Stimulated activated CD8-positive, alpha-beta memory T cell treated with anti-CD3 and anti-CD28 coated beads, Interleukin-4, amount 100 ng/mL, for 4 hours (primary cell): ENCODE measurements at places on chromosomes 4 and X.
A peak's percentile ranks its signal among the peaks of the same experiment; 100 is the strongest.

- DNase-seq: no peak
Observed at GRCh38 chrX:2549876-2550275, 49.1 kb upstream of the DHRSX start.

GRCh38 chr4:81164623-81165416 is 50.2 kb downstream of the PRKG2 start:
- no peak for DNase-seq

DNA sequence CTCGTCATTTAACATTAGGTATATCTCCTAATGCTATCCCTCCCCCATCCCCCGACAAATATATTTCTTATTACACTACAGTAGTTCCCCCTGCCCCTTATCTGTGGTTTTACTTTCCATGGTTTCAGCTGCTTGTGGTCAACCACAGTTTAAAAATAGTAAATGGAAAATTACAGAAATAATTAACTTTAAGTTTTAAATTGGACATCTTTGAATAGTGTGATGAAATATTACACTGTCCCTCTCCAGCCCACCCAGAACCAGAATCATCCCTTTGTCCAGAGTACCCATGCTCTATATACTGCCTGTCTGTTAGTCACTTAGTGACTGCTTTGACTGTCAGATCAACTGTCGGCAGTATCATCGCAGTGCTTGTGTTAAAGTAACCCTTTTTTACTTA is 47.4 kb upstream of the VEGFC start:
- DNase-seq: no peak

DNA sequence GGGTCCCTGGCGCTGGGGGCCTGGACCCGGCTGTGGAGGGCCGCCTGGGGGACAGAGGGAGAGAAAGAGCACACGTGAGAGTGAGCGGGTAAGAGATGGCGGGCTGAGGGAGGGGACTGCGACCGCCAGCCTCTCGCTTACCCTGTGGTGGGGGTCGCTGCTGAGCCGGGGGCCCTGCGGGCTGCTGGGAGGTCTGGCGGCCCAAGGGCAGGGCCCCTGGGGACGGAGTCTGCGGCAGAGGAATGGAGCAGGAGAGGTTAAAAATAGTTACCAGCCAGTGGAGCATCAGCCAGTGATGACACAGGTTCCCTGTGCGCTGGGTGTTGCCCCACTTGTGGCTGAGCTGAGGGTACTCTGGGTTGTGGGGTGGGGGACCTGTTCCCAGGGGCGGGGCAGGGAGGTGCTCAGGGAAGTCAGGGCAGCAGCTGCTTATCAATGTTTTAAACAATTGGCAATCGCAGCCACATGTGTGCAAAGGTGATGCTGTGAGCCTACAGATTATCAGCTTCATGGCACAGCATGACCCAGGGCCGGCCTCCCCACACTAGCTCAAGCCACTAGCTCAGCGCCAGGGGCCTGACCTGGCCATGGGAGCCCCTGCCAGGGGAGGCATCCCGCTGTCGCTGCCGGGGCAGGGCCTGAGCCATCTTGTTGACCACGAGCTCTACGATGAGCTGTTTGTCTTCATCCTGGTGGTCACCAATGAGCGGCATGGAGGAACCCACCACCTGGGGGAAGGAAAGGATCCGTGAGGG is 7.5 kb upstream of the TIMP1 start:
- no peak for DNase-seq

- no peak for DNase-seq
Observed at GRCh38 chr4:7414736-7415510, 19.8 kb downstream of the PSAPL1 start.

DNA sequence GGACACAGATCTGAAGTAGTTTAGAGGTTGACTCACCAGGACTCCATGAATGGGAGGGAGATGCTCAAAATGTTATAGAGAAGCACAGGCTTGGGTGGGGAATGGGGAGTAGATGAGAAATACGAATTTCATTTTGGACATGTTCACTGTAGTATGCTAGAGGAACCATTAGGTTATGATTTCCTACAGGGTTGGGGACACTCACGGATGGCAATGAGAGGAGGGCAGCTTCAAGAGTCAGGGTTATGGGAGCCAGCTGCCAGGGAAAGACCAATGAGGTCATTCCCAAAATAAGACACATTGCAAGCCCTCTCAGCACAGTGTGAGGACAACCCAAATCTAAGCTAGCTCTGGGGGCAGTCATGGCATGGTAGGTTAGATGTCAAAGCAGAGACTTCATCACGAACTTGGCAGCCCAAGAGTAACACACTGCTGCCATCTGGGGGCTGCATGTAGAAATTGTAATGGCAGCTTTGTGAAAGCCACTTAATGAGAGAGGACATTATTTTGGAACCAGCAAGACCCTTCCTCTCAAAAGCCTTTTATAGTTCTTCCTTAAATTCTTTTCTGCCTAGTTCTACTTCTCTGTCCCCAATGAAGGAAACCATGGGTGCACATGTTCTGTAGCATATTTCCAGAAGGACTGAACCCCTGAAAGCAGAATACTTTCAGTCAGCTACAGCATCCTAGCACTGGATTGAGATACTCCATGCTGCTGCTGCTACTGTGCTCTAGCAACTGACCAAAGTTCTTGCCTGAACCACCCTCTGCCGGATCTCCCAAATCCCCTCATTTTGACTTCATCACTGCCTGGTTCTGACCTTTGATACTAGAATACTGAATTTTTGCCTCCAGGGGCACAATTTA is 16.2 kb upstream of the ZCCHC12 start:
- no peak for DNase-seq

- no peak for DNase-seq
Observed at GRCh38 chr4:124997124-124997523, 284.6 kb upstream of the ANKRD50 start.

- DNase-seq: no peak
Observed at GRCh38 chr4:5869966-5870619, 22.8 kb downstream of the CRMP1 start.

GRCh38 chr4:184653650-184654049 is 4.1 kb downstream of the PRIMPOL start:
- no peak for DNase-seq

DNA sequence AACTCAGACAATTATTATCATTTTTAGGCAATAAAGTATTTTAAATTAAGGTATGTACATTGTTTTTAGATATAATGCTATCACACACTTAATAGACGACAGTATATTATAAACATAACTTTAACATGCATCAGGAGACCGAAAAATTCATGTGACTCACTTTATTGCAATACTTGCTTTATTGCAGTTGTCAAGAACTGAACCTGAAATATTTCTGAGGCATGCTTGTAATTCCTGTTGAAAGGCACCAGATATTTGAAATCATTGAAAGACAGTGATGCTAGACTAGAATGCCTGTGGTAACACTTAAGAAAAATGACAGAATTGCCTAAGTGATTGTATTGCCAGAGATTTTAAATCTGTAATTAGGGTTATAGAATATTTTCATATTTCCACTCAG is 175.6 kb upstream of the MAGEB2 start:
- DNase-seq: no peak

GRCh38 chr4:68152411-68152810 is 22.7 kb upstream of the TMPRSS11F start:
- DNase-seq: no peak

DNA sequence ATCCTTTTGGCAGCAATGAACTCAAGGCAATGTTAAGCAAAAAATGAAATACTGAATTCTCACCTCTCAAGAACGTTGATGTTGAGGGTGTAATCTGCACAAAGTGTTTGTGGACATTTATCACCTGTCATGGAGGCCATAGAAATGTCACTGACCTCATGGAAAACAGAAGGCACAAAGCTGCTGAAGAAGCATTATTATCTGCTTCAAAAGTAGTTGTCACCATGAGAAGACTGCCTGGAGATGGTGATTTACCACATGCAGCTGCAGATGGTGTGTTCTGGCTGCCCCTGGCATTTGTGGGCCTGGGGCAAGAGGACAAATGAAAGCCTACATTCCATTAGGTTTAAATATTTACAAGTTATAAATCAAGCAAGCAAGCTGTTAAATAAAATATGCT is 116.8 kb upstream of the RPS6KA3 start:
- no peak for DNase-seq

DNA sequence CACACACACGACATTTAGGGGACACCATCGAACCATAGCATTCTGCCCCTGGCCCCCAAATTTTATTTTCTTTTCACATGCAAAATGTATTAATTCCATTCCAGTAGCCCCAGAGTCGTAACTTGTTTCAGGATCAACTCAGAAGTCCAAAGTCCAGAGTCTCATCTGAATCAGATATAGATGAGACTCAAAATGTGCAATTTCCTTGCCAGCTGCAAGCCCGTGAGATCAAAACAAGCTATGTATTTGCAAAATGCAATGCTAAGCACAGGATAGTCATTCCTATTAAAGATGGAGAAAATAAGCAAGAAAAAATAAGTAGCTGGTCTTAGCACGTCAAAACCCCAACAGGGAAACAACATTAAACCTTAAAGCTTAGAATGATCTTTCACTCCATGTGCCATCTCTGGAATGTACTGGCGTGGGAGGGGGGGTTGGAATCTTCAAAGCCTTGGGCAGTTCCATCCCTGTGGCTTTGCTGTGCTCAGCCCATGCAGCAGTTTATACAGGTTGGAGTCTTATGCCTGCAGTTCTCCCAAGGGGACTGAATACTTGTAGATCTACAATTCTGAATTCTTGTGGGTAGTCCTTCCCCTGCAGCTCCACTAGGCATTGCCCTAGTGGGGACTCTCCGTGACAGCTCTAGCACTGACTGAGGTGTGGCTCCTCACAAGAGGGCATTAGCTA is 47.7 kb upstream of the SYTL5 start:
- no peak for DNase-seq

GRCh38 chr4:174047363-174047762 is 236.1 kb downstream of the FBXO8 start:
- DNase-seq: no peak

GRCh38 chr4:127632420-127633403 is at the start of gene INTU:
Gene INTU, plus strand, starts transcription at chr4:127632957. Its CDS starts 78 bp downstream, at chr4:127633035.
- no peak for DNase-seq

- DNase-seq: no peak
Observed at GRCh38 chrX:148282504-148282903, 217.9 kb upstream of the AFF2 start.

DNA sequence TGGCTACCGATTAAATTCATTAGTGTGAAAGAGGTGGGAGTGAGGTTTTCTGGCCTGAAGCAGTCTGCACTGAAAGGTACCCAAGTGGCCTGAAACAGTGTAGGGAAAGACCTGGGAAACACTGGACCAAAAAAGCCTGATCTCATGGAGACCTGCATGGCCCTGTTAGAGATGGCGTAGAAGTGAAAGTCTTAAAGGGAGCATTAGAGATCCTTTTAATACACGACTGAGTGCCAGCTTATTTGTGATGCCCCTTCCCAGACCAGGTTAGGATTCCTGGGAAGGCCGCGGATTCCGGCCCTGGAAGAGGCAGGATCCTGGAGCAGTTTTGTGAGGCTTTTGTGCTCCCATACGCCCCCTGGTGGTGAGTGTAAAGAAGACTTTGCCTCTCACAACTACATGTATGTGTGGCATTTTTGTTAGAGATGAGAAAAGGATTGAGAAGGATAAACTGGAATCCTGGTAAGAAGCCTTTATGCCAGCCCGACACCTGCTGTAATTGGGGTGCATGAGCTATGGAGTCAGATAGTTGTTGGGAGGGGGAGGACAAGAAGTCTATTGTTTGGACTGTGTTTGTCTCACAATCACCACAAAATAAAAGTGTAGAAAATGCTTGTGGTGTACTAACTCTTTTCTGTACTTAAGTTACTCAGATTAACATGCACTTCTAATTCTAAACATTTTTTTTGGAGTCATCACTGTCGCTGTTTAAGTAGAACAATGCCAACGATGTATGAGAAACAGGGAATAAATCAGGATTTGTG is 54.0 kb downstream of the JADE1 start:
- peak; percentile 45 for DNase-seq

DNA sequence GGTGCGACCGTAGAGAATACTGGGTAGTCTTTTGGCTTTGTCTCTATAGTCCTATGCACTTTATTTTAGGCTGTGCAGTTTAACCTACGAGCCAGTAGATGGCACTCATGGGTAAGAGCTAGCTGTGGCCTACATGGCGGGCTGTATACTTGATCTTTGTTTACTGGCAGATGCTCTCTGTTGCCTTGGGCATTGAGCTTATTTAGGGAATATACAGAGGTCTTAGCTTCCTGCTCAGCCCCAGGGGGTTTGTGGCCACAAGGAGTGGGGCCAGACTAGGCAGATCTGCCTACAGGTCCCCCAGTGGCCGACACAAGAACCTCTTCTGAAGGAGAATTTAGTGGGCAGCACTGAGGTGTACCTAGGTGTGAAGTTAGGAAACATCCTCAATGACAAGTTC is 227.6 kb upstream of the HDX start:
- DNase-seq: no peak

GRCh38 chr4:99102634-99103033 is 14.0 kb upstream of the ADH5 start:
- no peak for DNase-seq

GRCh38 chrX:57289089-57289488 is 2.6 kb downstream of the FAAH2 start:
- DNase-seq: no peak
